ENCODE measurements at places on chromosomes 6 and 20.

DNA sequence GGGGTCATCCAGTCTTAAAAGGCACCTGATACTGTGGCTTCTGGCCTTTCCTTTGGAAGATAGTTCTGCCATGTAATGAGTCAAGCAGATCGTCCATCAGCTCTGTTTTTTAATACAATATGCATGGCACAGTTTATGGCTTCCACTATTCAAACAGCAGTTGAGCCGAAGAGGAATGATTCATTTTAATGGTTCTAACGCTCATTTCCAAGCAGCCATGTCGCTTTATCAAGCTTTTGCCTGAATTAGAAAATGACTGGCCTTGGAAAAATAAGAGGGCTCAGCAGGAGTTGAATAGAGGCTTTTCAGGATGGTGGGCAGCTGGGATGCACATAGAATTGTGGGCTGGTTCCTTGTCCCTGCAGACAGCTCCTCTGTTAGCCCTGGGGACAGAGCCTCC is 138.1 kb downstream of the SOBP start:
- DNase-seq = no peak

GRCh38 chr6:130560231-130560630 is 194.4 kb downstream of the TMEM200A start:
- no peak for DNase-seq

GRCh38 chr20:23129891-23130621 is 43.9 kb upstream of the CD93 start:
- no peak for DNase-seq

GRCh38 chr6:97697456-97697855 is 414.4 kb upstream of the MMS22L start:
- no peak for DNase-seq

- no peak for DNase-seq
Observed at GRCh38 chr6:152450519-152450918, 186.6 kb downstream of the SYNE1 start.

- DNase-seq = no peak
Observed at GRCh38 chr6:165641672-165642156, 21.3 kb downstream of the PDE10A start.

DNA sequence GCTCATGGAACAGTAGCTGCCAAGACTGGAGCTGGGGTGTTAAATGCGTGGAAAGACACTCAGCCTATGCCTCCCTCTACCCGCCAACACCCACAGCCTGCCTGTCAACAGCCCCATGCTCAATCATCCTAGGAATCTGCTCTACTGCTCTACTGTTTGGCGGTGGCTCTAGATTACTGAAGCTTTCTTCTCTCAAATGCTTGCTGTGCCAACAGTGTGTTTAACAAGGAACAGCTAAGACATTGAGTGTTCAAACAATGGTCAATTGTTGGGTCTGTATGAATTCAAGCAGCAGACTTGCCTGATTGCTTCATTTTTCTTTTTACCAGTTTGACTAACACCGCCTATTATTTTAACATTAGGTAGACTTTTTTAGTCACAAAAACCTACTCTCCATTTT is 258.6 kb downstream of the SOD2 start:
- DNase-seq = no peak

DNA sequence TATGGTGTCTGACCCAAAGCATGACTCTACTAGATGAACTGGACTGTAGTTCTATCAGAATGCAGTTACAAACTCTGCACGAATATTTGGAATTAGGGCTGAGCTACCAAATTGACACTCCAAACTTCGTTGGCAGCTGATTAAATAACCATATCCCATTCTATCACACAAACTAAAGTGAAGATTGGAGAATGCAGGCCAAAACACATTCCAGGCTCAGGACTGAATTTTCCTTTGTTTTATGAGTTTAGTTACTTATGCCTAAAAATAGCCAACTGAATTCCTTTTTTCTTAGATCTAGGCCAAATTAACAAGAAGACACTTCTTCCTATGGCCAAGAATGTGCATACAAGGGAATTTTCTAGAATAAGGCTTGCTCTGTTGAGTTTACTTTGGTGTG is 9.7 kb upstream of the KIAA0408 start:
- DNase-seq = no peak

DNA sequence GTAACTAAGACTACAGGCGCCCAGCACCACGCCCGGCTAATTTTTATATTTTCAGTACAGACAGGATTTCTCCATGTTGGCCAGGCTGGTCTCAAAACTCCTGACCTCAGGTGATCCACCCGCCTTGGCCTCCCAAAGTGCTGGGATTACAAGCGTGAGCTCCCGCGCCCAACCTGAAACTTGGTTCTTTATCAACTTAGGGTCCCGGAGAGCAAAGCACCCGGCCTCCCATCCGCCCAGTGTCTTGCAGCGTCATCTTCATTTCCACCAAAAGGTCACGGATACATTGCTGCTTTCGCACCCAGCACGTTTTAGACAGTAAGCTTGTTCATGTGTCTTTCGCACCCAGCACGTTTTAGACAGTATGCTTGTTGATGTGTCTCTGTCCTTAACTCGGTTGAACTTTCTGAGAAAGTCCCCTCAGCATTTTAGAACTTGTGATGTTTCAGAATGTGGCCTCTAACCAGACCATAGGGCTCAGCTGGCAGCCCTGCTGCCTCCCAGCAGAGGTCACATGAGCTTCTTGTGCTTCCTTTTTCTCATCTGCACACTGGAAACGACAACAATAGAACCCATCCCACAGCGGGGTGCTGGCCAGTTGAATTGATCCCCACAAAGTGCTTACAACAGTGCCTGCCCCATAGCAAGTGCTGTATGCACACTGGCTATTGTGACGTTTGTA is 48.8 kb downstream of the PRR18 start:
- DNase-seq = no peak

DNA sequence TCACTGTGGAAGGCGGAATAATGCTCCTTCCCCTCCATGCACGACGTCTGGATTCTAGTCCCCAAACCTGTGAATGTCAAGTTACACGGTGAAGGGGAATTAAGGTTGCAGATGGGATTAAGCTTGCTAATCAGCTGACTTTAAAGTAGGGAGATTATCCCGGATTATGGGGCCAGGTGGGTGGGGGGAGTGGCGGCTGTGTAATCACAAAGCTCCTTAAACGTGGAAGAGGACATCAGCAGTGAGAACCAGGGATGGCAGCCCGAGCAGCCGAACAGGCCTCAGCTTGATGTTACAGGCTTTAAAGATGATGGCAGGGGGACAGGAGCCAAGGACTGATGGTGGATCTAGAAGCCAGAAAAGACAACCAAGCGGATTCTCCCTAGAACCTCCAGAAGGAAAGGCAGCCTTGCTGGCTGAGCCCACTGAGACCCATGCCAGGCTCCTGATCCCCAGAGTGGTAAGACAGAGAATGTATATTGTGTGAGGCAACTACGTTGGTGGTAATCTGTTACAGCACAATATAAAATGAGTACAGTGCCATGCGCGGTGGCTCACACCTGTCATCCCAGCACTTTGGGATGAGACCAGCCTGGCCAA is 117.5 kb downstream of the SCML4 start:
- no peak for DNase-seq
